ENCODE measurements at places on chromosomes 1 and 21.

GRCh38 chr1:168430321-168430720, 113.5 kb downstream of the XCL2 start:
- DNase-seq, result no peak

GRCh38 chr1:241688940-241689368, 36.9 kb downstream of the WDR64 start:
- no peak for DNase-seq

- DNase-seq, result no peak
Observed at GRCh38 chr1:147109041-147109440, 63.2 kb downstream of the PRKAB2 start.

DNA sequence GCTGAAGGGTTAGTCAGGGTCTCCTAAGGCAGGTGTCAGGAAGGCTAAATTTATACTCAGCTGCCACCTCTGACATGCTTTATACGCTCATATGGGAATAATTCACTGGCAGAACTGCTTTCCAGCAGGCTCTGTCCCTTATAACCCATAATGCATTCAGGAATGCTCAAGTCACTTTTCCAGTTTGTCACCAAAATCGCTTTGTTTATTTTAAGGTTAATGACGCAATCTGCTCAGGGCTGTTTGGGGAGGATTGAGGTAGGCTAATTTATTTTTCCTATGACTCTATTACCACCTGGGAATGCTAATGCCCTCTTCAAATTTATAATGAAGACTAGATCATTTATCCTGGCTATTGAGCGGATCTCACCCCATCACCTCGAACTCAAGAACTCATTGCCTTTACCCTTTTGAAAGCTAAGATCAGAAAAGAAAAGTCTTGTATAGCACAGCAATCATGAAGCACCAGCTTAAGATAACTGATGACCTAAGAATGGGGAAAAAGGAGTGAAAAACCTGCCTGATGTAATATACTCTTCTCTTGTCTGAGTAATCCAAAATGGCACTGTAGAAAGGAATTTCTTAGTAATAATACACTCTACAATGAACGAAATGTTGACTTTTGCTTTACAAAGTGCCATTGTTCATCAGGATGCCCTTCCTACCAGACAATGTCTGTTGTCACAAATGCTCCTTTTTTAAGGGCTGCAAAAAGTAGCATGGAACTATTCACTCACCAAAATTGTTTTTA, 97.9 kb upstream of the EXO1 start:
- no peak for DNase-seq

- DNase-seq, result no peak
Observed at GRCh38 chr1:14148526-14148925, 448.5 kb downstream of the PRDM2 start.

- no peak for DNase-seq
Observed at GRCh38 chr1:197736685-197737084, 38.6 kb downstream of the DENND1B start.

GRCh38 chr1:2151911-2152310, 42.7 kb downstream of the FAAP20 start:
- no peak for DNase-seq

DNA sequence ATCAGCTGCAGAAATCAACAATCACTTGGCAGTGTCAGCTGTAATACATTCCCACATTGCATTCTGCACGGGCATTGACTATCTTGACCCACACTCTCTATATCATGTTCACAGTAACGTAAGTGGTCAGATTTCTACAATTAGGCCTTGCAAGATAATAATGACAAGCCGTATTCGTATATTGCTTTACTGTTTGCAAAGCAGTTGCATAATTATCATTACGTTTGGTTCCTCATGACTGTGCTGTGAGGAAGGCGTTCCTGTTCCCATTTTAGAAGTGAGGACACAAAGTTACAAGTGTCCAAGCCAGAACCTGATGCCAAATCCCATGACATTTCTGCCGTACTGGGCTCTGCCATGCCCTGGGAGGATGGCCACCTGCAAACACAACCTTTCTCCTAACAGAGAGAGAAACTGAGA, 53.5 kb upstream of the TARBP1 start:
- no peak for DNase-seq
